ENCODE measurements at places on chromosomes 5 and 9. TPM values are rescaled to one million over a fixed set of nuclear protein-coding genes. Genes with fewer than 3 reads are reported as not detected.

DNA sequence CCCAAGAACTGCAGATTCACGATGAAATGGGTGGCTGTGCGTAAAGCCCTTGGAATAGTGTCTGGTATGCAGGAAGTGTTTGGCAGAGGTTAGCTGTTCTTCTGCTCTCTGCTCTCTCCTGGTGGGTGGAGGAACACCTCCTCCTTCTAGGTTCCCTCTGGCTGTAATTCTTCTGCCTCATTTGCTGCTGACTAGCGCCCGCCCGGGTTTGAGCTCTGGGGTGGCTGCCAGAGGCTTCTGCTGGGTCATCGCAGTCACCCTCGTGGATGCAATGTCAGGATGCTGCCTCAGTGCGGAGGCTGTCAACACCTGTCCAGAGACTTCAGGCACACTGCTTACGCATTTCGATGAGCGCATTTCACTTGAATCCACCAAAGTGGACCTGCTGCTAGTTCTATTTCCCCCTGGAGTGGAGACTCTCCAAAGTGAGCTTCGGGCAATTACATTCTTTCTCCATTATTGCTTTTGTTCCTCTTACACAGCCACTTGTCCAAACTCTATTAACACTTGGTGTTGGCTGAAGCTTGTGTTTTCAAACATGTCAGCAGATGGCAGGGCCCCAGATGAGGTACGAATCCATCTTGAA, 11.7 kb downstream of the DOCK2 start:
- DNase-seq = peak; percentile 50

- DNase-seq = no peak
These were observed 11.5 kb downstream of the SNX30 start for GRCh38 chr9:112761912-112762655.

DNA sequence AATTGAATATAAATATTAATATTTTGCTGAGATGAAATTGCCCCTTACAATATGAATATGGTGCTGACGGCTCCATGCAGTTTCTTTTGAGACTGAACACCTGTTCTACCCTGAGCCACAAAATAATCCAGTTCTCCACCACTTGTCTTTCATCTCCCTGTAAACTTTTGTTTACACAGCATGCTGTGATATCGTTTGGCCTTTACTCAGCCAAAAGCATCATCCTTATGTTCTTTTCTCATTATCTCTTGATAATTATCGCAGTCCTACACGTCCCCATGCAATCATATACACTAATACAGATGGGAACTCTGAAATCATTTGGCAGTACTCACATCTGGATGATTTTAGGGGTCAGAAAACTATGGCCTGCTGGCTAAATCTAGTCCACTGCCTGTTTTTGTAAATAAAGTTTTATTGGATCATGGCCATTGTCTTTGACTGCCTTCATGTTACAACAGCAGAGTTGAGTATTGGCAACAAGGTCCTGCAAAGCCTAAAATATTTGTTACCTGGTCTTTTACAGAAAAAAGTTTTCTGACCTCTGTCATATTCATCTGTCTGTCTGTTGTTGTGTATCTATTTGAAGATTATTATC, 53.3 kb downstream of the AOPEP start:
- DNase-seq = no peak

DNA sequence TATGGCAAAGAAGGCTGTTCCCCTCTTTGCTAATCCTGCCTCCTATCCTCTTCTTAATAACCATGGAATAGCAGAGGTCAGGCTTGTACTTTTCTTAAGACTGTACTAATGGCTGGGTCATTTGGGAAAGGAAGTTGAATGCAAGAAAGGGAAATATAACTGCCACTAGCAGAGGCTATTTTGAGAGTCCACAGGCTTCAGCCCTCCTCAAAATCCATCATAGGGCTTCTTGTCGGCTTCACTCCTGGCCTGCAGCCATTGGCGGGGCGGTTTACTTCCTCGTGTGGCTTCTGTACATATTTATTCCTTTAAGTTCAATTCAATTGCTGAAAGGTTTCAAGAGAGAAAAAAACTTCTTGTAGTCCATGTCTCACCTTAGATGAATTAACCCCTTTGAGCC, 2.8 kb upstream of the PARP8 start:
- DNase-seq = no peak

DNA sequence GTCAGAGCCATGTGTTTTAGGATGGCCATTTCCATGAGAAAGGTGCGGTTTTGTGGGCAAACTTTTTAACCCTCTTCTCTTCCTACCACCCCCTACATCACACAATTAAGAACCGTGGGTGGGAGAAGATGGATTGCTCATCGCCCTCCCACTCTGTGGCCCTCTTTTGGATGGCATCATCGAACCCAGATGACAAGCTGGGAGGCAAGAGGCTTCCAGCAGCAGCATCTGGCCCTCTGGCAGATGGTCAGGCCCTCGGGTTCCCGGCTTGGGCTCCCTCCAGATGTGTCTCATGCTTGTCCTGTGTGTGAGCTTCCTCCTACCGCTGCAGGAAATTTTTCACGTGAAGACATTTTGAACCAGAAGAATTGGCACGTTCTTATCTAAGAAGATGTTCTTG, 199.9 kb downstream of the EBF1 start:
- DNase-seq = no peak

DNA sequence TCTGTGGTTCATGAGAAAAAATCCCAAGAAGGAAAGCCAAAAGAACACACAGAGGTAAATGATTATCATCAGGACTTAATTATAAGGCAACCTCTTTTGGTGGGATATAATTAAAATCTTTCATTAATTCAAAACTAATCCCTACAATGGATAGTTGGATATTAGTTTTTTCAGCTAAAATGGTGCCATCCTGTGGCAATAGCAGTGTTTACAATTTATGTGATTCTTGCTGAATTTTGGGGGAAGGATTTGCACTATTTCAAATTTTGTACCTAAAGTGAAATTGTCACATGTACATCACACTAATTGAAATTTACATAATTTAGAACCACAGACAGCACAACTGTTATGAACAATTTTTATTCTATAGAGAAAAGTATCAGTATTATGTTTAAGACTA, 67.0 kb downstream of the CAST start:
- DNase-seq = no peak

GRCh38 chr9:76027416-76027815, 136.9 kb downstream of the PCSK5 start:
- no peak for DNase-seq

DNA sequence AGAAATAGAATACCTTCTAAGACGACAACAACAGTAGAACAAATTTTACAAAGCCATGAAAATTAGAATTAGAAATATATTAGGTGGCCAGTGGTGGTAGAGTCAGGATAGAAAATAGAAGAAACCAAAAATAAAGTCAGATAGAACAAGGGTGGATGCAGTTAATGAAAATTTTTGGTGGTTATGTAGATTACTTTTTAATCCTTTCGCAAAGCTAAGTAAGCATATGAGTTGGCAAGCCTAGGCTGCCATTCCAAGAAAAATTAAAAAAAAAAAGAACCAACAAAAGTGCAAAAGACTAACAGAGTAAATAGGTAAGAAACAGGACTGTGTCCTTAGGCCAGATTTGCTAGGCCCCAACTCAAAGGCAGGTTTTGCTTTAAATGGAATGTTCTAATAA, 56.8 kb downstream of the PCSK5 start:
- no peak for DNase-seq

DNA sequence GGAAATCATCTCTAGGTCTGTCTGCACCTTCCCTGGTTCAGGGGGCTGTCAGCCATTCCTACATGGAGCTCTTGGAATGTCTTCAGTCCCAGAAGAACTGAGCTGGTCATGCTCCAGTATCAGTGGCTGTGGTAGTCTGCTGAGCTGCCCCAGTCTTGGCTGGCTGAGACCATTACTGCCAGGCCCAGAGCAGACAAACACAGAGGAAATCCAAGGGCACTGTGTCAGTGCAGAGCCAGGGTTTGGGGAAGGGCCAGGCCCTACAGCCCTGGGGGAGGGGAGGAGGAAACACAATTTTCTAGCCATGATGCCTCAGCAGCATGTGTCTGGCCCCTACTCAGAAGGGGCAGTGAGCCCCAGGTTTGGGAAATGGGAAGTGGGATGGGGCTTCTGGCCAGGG, 58.4 kb downstream of the ARHGEF37 start:
- DNase-seq = no peak

DNA sequence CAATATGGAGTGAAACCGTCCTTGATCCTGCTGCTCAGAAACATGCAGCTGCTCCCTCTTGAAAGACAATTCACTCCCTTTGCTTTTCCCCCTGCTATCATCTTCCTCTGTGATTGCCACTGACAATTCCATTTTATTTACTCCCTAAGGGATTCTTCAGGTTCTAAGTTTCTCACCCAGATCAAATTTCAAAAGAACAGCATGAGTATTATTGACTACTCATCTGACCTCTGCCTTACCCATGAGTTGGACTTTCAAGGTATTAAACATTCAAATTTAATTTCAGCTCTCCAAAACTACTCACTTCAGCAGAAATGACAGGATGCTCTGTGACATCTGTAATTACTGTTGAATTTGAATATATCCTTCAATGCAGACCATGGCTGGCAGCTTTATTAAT, 236.5 kb upstream of the HAPLN1 start:
- DNase-seq = no peak

GRCh38 chr9:79581794-79582193, 10.0 kb downstream of the TLE4 start:
- no peak for DNase-seq

DNA sequence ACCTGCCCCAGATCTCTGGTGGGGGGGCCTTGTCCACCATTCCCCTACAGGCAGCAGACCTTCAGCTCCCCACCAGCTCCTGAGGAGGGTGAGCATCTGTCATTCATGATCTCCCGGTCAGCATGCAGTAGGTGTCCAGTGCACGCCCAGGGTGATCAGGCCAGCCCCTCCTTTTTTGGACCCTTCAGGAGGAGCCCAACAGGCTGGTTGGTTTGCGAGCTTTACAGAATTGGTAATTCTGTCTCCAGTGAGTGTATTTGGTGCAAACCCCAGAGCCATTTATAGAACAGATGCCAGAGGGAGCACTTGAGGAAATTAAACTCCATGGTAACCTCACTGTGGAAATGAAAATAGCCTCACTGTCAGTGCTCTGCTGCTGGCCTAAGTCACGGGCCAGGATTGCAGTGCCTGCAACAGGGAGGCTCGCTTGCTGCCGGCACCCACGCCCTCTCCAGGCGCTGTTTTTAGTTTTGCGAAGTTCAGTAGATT, 23.4 kb downstream of the WNK2 start:
- no peak for DNase-seq

DNA sequence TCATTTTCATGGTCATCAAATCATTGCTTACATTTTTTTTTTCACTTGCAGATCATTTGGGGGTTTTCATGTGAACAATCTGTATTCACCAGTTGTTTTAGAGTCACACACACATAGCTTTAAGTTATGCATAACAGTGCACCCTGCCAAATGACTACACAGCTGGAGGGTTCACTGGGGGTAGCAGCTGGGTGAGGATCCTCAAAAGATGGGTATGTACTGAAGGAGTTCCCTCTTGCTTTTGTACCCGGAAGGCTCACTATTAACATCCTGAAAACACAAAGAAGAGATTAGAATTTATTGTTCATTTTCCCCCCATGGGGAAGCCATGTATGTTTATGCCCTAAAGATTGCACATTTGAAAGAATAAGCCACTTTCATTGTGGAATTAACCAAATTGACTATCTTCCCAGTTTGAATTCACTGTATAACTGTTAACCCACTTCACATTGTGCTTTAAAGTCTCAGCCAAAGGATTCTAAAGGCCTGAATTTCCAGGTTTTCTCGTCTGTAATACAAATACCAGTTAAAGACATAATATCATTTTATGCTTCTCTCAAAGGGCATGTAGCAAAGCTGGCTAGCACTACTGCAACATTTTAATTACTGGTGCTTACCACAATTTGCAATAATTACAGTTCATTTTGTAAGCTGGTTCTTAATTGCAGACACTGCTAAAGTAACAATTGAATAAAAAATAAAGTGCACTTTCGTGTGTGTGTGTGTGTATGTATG, 466.4 kb upstream of the MEF2C start:
- no peak for DNase-seq

DNA sequence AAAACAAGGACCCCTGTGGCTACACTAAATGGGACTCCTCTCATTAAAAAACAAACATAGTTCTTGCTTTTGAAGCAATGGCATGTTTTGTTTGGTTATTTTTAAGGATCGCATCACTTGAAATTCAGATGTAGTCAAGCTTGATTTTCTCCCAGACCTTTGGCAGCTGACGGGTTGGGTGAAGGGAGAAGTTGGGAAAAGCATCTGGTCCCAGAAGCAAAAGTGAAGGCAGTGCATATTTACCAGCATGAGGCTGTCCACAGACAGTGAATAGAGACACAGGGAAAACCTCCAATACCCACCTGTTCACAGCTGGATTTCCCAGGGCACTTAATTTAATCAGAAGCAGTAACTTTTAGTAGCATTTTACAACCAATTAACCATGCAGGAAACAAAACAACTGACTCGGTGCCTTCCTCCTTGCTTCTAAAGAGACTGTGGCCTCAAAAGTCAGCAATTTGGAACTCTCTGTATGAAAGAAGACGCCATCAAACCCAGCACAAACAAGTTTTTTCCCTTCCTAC, 245.4 kb downstream of the EBF1 start:
- DNase-seq = no peak

DNA sequence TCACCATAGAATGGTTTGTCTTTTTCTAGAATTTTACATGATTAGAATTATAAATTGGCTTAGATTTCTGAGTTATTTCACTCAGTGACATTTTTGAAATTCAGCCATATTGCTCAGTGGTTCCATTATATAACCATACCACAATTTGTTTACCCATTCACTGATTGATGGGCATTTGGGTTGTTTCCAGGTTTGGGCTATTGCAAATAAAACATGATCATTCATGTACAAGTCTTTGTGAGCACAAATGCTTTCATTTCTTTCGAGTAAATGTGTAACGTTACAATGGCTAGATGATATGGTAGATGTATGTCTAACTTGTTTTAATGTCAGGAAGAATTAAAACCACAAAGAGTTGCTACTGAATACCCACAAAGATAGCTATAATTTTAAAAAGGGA, 279.9 kb upstream of the TARS1 start:
- no peak for DNase-seq

- no peak for DNase-seq
These were observed 19.5 kb upstream of the HK3 start for GRCh38 chr5:176918613-176919012.

GRCh38 chr5:137300411-137301240, 198.5 kb downstream of the SPOCK1 start:
- DNase-seq = no peak

DNA sequence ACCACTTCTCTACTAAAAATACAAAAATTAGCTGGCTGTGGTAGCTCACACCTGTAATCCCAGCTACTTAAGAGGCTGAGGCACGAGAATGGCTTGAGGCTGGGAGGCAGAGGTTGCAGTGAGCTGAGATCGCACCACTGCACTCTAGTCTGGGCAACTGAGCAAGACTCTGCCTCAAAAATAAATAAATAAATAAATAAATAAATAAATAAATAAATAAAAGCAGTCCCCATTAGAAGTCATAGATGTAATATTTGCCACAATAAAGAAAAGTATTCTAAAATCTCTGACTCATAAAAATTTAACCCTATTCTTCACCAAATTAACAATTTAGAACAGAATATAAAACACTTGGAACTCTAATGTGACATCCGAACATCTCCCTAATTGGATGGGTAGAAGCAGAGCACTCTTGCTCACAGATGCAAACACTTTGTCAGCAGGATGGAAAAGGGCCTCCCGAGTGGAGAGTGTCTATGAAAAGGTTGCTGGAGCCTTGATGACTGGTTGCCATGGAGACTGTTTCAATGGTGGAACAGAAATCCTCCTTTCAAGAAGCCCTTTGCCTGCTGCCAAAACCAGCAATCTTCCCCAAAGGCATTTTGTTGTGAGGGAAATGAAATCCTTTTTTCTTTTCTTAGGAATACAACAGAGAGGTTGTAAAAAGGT, 38.9 kb upstream of the TRAF1 start:
- DNase-seq = peak; percentile 53

The PCDH1 gene
- 131 TPM for total RNA-seq

The MELK gene
- 40.1 TPM for total RNA-seq

The HBEGF gene
- 2.4 TPM for total RNA-seq

The TMEM232 gene
- total RNA-seq = 1.8 TPM

The DPYSL3 gene
- total RNA-seq = 510 TPM

Measured in H9 (cell line).